ENCODE measurements at places on chromosomes 2 and 18. TPM values are rescaled to one million over a fixed set of nuclear protein-coding genes. Genes with fewer than 3 reads are reported as not detected.

DNA sequence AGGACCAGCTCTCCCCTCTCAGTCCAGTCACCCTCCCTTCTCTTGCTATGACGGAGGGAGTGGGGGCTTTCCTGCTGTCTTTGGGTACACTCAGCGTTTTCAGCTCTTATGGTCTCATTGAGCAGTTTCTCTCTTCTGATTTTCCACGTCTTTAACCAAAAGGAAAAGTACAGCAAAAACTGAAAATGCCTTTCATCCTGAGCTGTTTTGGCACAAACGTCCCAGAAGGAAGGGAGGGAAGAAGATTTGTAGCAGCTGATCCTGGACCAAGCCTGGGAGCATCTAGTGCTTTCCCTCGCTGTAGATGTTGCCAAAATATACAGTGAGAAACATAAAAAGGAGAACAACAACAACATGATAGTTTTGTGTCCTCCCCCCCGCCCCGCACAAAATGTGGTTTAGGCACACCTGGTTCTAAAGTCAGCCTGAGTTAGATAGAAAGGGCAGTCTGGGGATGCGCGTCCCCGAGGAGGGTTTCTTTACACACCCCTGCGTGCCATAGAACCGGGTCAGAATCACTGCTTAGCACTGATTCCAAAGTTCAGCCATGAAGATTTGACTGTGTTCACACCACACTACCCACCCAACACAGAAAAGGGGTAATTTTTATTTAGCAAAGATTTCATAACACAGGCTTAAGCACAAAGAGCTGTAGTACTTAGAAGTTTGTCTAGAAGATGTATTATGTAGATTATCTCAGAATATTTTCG lies 53.4 kb downstream of the SLC40A1 start:
- DNase-seq: peak; percentile 76

Gene CNTNAP5
- 0.32 TPM for polyA plus RNA-seq

DNA sequence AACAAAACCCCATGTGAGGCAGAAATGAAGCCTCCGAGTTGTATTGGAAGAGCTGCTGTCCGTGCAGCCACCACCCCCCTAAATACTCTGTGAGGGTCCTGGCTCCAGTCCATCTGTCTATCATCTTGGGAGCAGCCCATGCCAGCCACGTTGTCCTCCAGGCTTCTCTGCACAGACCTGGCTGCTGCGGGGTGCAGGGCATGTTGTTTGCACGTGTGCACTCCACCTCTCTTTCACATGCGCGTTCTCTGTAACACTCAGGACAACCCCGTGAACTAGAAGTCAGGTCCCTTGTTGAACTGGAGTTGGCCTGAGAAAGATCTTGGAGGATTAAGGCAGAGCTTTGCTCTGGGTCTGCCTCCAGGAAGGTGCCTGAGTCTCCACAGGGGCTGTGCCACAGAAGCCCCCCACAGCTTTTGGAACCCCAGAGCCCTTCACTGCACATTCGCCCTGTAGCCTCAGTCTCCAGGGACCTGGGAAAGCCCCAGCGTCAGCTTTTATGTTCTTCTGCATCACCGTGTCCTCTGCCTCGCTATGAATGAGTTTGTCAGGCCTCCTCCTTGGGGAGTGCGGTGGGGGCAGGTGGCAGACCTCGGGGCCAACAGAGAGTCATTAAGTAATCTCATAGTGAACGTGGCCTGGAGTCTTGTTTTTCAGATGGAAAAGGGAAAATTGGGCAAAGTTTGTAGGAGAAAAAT lies 16.6 kb downstream of the RTP5 start:
- no peak for DNase-seq

DNA sequence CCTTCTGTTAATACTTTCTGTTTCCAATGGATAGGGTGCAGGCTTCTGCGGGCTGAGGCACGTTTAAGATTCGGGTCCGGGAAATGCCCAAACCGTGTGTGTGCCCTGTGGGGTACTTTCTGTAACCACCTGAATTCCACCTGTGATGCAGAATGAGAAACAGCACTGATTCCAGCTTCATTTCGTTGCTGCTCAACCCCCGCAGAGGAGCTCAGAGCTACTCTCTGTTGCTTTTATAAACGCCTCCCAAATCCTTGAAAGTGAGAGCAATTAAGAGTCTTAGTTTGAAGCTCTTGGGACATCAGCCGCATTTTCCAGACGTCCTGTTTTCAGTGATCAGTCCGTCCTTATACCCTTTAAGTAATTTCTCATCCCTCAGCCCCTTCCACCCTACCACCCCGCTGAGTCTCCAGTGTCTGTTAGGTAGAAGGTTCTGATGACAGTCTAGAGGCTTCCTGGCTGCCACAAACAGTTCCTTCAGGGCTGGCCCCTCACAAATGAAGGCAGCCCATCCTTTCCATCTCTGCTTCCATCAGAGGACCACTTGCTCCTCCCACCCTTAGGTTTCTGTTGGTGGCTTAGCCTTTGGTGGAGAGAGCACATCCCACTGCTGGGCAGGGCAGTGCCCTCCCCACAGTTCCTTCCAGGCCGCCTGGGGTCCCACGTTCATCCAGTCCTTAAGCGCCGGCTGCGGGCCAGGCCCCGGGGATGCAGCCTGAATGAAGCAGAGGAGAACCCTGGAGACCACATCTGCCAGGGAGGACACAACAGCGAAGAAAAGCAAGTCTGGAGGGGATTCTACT lies 230.1 kb downstream of the SEPTIN10 start:
- DNase-seq: no peak

Gene VWC2L
- polyA plus RNA-seq: not detected
